ENCODE measurements at places on chromosomes 5 and 9.

DNA sequence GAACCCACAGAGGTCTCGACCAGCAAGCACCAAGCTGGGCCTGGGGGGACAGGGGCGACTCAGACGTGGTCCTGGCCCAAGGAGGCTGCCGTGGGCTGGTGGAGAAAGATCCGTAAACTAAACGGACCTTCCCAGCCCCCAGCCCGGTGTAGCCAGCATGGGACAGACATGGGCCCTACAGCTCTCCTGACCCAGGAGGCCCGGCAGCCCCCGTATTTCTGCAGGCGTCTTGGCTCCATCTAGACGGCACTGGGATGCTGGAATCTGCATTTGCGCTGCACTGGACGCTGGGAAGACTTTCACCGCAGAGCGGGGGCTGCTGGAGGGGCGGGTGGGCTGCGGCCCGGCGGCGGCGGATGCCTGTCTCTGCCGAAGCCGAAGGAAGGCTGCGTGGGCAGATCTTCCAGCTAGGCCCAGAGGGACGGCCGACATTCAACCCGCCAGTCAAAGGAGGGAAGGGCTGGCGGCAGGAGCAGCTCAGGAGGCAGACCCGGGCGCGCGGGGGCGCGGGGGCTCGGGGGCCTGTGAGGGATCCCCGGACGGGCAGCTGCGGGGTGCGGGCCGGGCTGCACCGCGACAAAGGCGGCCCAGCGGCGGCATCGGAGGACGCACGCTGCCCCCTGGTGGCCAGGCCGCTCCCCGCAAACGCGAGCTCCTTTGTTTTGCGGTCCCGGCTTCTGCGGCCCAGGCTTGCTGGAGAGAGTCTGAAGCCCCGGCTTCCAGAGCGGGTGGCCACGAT is 266.2 kb downstream of the NSG2 start:
- DNase-seq, result peak; percentile 51

DNA sequence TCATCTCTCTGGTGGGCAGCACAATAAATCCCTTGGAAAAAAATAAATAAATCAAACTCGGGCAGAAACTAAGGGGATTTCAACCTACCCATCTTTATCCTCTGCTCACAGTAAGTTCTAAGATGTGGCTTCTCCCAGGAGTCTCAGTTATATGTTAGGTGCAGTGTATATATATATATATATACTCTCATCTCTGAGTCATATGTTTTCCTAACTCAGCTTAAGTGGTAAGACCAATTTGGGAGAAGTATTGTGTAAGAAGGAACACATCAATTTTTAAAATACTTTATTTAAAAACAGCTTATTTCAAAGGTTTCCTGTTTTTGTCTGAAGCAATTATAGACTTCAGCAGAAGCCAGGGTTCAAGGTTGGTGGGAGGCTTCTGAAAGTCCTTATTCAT is 20.3 kb upstream of the OSMR start:
- DNase-seq, result no peak

DNA sequence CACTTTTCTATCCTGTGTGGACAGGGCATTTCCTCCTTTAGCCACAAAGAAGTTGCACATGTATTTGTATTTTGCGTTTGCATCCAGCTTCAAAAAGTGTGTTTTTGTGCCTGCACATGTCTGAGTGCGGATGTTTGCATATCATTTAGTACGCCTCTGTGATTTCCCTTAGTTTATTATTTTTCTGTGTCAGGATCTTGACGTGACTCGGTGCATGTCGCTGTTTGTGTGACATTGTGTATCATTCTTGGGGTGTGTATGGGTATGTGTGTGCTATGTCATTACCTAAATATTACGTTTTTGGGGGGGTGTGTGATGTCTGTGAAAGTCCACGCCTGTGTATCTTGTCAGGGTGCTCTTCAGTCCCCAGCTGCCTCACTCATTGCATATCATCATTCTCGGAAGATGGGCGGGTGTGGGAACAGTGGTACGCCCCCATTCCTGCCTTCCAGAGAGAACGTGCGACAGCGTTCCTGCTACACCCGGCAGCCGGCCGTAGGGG is 416 bp upstream of the PAIP2 start:
- DNase-seq, result no peak

DNA sequence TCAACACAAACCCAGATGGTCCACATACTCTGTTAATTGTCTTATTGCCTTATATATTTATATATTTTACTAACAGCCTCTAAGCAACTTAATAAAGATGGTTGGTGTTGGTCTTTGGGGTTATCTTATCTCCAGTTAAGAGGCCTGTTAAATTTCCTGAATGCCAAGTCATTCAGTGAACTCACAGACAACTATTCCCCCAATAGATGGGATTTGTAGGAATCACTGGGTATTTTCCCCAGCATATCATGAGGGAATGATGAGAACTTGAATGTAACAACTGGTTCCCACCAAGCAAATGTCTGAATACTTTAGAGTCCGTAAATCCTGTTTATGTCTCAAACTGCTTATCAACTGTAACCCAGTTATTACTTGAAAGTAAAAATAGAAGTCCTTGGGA is 42.7 kb upstream of the RETREG1 start:
- DNase-seq, result no peak

- DNase-seq, result no peak
These were observed 32.6 kb upstream of the SMU1 start for GRCh38 chr9:33109097-33109496.

- peak; percentile 52 for DNase-seq
These were observed 11.9 kb upstream of the SRFBP1 start for GRCh38 chr5:121949885-121950284.

- DNase-seq, result no peak
These were observed 316.5 kb downstream of the KCTD16 start for GRCh38 chr5:144487207-144487606.

- no peak for DNase-seq
These were observed 79.9 kb upstream of the ANKRD55 start for GRCh38 chr5:56313004-56313531.

DNA sequence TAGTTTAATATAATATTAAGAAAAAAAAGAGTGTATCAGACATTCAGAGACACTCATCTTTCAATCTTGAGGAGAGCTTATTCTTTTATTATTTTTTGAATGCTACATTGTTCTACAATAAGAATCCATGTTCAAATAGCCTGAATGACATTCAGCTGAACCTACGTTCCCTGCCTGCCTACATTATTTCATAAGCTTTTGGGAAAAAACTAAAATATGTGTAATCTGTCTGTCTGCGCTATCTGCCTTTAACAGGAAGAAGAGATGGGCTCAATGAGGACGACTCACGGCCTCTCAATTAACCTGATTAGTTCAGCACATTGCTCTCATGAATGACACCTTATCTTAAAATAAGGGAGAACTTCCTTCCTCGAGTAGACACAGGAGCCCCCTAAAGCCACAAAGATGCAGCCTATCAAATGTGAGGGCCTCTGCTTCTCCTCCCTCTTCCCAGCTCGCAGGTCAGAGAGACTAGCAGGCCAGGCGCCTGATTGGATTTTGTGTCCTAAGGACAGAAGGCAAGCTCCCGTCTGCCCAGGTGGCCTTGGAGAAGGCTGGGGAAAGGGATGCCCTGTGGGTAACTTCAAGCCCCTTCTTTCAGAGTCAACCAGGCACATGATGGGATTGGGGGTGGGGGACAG is 37.8 kb downstream of the EBF1 start:
- DNase-seq, result no peak

GRCh38 chr9:96688187-96688586 is 33.1 kb upstream of the PRXL2C start:
- DNase-seq, result no peak

DNA sequence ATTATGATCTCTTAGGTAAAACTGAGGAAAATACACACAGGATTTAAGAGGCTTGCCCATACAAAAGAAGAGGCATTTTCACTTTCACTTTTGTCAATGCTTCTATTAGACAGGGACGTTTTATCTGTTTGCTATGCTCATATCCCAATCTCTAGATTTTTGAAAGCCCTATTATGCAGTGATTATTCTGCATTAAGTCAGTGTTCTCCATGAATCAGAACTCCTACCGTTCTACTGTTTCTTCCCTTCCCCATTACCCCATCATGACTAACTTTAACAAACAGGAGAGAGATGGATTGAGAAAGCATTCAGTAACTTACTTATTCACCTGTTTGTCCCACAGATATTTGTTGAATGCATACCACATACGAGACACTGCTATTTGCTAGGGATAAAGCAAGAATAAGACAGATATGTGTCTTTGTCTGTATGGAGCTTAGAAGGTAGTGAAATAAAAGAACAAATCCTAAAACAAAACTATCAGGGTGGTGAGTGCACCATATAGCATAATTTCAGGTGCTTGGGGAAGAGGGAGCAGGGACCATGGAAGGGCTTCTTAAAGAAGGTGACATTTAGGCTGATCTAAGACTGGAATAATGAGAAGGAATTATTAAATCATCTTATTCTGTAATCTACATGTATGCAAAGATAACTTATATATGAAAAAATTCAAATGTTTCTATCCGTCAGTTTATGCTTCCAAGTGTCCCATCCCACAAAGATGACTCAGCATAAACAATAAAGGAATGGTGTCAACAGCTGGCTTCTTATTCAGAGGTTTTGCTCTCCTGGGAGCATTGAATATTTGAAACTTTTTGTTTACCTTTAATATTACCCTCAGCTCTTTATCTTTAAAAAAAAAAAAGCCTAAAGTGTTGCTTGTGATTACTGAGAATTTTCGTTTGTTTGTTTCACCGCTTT is 328.1 kb downstream of the HINT1 start:
- DNase-seq, result no peak

DNA sequence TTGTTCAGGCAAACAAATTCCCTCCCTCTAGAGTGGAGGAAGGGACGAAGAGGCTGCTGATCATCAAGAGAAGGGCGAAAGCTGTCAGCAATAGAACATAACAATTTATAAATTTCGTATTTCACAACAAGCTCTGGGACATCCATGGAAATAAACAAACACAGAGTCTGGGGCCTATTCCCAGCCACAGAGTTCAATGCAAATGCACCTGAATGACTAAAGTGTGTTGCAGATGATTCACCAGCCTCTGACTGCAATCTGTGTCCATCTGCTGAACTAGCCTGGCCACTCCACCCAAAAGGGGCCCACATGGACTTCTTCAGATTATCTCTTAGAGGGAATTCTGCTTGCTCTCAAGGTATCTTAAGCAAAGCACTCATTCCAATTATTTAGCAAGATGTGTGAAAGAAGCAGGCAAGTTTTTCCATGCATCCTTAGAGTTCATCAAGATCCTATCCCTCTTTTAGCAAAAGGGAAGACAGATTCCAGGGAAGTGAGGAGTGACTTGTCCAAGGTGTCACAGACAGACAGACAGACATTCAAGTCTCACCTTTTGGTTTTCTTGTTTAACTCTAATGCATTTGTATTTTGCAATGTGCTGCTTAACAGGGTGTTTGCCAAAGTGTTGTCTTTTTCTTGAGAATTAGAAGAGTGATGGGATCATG is 307.8 kb upstream of the PAPPA start:
- no peak for DNase-seq

GRCh38 chr9:127897193-127897692 is 2.2 kb downstream of the ST6GALNAC6 start:
- no peak for DNase-seq

GRCh38 chr9:138016406-138017187 is 139.0 kb downstream of the CACNA1B start:
- DNase-seq, result no peak

GRCh38 chr5:146291421-146292074 is 47.1 kb upstream of the POU4F3 start:
- peak; percentile 43 for DNase-seq

DNA sequence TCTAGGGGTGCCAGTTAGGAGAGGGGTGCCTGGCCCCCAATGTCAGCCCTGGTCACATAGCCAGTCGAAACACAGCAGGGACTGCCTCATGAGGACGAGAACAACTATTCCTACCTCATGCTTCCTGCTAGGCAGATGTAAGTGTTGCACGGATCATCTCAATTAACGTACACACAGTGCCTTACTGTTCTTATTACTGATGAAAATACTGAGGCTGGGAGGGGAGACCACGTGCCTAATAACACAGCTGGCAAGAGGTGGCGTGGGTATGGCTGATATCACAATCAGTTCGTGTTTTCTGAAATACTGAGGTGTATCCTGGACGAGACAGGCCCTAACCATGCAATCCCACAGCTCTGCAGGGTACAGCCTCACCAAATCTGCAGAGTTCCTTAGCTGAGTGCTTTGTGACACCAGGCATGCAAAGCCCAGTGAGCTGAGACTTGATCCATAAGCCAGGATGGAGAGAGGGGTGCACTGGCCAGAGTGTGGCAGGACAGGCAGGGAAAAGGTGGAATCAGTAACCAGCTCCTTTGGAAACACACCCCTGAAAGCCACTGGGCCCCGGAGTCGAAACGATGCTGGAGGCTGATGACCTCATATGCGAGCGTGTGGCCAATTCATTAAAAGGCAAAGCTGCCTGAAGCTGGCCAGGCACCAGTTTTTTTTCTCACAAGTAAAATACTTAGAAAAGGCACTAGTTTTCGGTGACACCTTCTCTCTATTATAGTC is 63.9 kb downstream of the PRRT1B start:
- no peak for DNase-seq

DNA sequence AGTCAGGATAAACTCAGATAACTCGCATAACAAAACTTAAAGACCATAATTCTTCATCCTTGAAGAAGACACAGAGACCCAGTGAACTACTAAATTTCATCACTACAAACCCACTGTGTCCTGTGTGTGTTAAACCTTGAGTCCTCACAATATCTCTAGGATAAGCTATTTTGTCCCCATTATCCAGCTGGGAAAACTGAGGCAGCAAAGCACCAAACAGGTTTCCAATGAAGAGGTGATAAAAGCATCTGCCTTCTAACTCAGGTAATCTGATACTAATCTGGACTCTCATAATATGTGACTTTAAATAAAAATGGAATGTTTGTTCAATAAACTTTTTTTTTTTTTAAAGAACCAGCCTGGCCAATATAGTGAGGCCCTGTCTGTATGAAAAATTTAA is 62.7 kb upstream of the PPP2CA start:
- DNase-seq, result no peak

- no peak for DNase-seq
These were observed 84.7 kb downstream of the TTC39B start for GRCh38 chr9:15222313-15222712.

DNA sequence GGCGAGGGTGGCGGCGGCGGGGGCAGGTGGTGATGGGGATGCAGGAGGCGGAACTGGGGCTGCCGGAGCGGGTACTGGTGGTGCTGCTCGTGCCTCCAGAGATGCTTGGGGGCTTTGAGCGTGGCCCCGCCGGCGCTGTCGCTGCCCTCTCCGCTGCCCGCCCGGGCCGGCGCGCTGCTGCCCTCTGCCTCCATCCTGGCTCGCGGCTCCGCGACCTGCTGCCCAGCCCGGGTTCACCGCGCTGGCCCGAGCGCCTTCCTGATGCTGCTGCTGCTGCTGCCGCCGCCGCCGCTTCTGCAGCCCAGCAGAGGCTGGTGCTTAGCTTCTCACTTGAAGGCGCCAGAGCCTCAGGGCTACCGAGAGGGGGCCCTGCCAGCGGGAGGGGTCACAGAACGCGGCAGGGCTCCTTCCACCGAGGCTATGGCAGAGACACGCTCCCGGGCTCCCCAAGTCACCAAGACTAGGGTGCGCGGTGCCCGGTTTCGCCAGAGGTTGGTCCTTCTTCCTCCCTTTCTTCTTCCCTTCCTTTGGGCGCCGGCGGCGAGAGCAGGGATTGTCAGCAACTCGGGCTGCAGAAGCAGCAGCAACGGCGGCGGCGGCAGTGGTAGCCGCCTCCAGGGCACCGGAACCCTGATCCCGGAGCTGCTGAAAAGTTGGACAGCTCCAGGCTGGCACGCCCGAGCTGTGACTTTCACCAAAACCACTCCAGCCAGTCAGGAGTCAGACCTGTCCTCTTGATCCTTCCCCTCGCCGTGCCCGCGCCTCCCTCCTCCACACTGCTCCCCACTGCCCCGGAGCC is at the start of gene PDE4D:
Gene PDE4D (minus strand): TSS at position 298 of the 799 bp plus-strand sequence.
- no peak for DNase-seq

GRCh38 chr9:69431777-69432176 is 106.8 kb downstream of the ENTREP1 start:
- no peak for DNase-seq
